ENCODE measurements at places on chromosomes 13 and 19.

GRCh38 chr19:15404097-15404779, 14.6 kb downstream of the AKAP8L start:
- no peak for DNase-seq

GRCh38 chr19:3274942-3275582, 50.6 kb downstream of the CELF5 start:
- no peak for DNase-seq

DNA sequence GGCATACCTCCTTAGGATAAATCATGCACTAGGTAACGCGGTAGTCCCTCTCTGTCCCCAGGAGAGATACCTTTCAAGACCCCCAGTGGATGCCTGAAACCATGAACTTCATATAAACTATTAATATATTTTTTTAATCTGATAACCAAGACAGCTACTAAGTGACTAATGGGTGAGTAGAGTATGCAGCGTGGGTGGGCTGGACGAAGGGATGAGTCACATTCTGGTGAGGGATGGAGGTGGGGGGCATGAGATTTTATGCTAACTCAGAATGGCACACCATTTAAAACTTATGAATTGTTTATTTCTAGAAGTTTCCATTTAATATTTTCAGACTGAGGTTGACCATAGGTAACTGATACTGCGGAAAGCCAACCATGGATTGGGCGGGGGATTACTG, 46.2 kb downstream of the CDK8 start:
- DNase-seq, result no peak

GRCh38 chr19:41801031-41801430, 4.6 kb downstream of the CEACAM3 start:
- DNase-seq, result no peak

GRCh38 chr13:43200307-43200706, 176.9 kb downstream of the DNAJC15 start:
- DNase-seq, result no peak

GRCh38 chr13:99434258-99434788, 66.9 kb upstream of the TM9SF2 start:
- DNase-seq, result no peak

DNA sequence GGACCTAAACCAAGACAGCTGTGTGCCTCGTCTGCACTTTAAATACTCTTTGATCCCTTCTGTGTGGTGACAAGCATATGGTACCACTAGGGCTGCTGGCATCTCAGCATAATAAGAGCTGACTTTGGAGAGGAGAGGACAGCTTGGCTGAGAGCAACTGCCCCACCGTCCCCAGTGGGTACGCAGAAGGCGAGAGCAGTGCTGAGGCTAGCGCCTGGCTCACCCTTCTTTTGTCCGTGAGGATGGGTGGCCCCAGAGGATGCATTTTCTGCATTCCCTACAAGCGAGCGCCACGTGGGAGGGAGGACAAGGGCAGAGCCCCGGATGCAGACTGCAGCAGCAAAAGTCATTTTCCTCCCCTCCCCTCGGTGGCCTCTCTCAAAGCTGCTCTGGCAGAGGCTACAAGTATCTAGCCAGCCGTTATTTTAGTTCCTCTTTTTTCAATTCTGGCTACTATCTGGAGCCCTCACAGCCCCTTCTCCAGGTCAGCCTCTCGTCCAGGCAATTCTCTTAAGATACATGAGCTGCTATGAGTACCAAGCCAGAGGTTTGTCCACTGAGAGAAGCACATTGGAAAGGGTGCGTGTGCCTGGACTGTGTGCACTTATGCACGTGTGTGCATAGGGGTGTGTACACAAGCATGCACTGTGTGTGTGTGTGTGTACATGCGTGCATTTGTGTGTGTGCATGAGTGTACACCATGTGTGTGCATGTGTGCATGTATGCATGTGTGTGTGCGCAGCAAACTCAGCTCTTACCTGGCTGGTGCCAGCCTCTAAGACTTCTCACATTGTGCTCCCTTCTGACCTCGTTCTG, 51.3 kb downstream of the RAB20 start:
- peak; percentile 71 for DNase-seq

DNA sequence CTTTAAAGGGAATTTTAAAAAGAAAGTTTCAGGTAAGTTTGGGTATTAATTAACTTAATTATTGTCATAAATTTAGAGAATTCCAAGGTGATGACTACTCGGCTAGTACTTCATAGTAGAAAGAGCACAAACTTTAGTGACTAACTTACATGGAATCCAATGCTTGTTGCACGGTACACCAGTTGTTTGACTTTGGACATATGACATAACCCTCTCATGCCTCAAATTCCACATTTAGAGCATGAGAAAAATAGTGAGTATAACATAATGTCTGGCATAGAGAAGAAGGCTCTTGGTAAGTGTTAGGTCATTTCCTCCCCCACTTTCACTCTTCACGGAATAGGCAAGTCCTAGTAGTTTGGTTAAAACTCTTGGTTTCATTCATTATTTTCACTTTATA, 1249.4 kb upstream of the SLC10A2 start:
- DNase-seq, result no peak

All from GDM1 (cell line).